Activated T-helper 1 cell treated with anti-CD3 and anti-CD28 coated beads, Interleukin-2, amount 50 U/mL, for 16 hours (primary cell): ENCODE measurements at places on chromosomes 5 and 9.

DNA sequence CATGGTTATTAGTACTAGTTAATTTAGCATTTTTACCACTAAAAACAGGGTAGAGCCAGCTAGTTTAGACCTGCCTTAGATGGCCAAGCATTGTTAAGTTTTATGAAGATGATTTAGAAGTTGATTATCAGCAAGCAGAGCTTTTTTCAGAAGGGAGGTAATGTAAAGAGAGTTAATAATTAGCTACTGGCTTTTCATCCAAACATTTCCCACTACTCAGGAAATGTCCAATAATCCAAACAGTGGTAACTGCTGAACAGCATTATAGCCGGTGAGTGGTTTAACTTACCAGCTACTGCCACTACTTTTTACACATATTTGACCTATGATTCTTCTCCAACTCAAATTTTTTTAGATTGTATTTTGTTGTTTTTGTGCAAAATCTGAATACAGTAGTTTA lies 1.7 kb downstream of the ITGA1 start:
- DNase-seq = no peak

DNA sequence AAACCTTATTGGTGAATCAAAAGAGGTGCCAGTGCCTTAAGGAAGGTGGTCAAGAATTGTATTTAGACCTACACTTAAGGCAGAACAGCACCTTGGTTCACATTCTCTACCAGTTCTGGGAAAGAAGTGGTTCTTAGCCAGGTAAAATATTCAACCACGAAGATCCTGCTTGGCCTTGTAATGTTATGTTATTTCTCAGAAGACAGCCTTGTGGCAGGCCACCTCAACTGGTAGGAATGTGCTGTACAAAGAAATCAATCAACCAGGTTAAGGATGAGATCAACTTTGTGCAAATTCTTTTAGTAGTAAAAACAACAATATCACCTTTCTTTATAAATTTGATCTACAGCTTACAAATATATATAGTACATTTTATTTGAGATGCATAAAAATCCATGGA lies 246.8 kb downstream of the ARRDC3 start:
- DNase-seq = no peak

DNA sequence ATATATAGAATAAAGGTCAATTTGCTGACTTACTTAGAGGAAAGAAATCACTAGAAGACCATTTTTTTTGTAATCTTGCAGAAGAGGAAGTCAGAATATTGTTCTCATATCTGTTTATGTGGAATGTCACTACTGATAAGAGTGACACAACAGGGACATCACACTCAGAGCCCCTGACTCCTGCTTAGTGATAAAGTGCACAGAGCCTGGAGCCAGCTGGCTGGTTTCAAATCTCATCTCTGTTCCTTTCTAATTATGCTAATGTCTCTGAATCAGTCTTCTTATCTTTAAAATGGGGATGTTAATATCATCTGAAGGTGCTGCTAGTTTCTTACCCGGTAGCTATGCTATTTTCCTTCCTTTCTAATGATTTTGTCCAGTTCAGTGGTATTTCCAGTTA lies 58.6 kb upstream of the LIFR start:
- DNase-seq = no peak

DNA sequence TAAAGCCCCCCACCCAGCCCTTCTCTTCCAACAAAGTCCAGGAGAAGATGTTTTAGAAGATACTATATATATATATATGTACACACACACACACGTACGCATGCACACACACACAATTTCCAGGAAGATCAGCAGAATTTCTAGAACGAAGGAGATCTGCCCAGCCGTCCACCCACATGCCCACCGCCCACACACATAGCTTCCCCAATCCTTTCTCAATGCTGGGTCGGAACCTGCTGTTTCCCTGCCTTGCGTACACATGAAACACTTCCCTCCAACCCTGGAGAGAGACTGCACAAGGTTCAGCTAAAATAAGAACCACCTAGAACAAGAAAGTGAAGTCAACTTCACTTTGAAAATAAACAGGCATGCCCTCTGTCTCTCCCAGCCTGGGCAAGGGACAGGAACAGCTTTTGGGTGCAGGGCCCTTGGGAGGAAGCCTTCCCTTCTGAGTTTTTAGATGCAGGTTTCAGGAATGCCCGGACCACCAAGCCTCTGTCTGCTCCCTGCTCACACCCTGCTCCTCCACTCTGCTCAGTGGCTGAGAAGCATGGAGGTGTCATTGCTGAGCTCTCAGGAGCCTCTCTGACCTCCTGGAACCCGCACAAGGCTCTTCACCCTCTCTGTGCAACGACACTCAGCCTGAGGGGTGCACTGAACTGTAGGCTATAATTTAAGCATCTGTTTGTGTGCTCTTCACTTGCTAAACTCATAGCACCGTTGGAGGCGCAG lies 149.4 kb downstream of the C5orf15 start:
- no peak for DNase-seq

DNA sequence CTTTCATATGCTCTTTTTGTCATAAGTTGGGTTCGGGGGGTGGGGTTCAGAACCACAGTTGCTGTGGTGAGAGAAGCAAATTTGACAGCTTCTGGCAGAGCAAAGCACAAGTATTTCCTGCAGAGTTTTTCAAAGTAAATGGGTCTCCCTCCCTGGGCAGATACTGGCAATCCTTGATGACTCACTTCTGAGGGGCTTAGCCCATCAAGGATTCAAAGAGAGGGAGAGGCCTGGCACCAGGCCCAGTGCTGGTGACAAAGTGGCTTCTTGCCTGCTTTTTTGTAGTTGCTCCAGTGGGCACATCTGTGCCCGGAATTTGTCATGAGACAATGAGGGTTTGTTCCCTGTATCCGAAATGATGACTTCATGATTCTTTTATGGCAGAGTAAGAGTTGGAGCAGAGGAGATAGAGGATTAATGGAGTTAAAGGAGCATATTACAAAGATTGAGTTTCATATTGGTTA lies 46.6 kb upstream of the TNC start:
- DNase-seq = no peak

DNA sequence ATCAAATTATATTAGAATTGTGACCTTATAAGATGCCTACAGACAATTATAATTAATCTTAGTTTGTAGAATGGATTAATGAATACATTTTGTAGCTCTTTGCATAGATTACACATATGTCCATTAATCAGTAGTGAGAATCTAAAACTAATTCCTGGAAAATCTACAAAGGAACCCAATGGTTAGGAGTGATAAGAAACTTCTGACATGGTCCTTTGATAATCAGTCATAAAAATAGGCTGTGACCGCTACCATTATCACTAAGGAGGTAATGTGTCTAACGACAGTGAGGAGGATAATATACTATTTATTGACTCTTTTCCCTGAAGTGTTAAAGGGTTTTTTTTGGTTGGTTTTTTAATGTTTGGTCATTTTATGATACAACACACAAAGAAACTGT lies 46.6 kb downstream of the BNC2 start:
- no peak for DNase-seq

DNA sequence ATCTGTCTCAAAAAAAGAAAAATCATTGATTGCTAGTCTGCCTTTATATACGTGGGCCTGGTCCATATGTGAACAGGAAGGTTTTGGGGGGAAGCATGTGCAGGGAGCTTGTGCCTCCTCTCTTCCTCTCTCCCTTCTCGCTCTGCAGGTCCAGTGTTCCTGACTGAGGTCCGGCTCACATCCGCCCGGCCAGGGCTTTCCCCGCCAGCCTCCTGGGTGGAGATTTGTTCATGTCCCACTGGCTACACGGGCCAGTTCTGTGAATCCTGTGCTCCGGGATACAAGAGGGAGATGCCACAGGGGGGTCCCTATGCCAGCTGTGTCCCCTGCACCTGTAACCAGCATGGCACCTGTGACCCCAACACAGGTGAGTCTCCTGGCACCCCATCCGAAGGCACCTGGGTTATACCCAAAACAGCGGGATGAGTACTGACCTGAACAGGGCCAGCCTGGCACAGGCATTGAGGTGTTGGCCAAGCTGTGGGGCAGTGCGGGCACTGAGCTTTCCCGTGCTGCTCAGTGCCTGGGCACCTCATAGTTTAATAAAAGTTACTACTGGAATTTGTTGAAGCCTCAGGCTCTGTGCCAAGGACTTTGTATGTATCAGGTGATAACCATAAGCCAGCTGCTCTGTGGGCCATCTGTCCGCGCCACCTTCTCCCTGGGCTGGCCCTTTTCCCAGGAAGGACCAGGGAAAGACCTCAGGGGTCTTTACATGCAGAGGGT lies 39.4 kb upstream of the AIF1L start:
- DNase-seq = no peak

- DNase-seq = no peak
These were observed 55.2 kb upstream of the AFAP1L1 start for GRCh38 chr5:149216496-149216895.

DNA sequence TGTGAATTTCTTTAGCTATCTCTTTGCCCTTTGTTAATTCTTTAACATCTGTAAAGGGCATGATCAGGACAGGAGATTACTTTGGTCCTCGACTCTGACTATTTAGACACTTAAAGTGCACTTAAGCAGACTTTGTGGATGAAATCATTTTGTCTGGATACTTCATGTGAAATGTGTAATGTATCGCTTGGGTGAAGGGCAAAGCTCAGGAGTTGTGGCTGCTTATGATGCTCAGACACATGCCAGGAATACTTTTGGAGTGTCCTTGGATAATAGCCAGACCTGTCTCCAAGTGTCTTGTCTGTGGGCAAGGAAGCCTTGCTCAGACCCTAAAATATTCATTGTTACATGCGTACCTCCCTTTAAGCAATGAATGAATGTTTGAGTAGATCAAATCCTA lies 87.8 kb downstream of the RAI14 start:
- DNase-seq = no peak

GRCh38 chr9:32581512-32582143 lies 8.7 kb upstream of the NDUFB6 start:
- no peak for DNase-seq

DNA sequence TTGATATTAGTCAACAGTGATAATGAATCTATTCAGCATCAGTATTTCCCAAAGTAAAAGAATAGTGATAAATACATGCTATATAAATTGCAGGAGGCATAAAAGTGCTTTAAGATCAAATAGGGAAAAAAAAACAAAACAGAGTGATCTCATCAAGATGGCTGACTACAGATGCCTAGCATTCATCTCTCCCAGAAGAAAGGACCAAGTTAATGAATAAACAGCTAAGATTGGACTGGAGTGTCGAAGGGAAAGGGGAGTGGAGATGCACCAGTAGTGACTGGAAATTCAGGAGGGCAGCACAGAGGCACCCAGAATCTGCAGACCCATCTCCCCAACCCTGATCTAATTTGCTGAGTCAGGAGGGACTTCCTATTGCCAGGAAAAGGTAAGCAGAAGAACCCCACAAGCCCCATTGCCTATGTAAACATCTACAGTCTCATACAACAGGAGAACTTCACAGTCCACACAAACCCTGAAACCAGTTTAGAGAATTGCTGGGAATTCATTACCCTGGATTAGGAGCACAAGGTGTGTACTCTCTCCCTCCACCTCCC lies 699.4 kb downstream of the PTPRD start:
- DNase-seq = no peak

- no peak for DNase-seq
These were observed 25.3 kb upstream of the PPP1R2B start for GRCh38 chr5:156824800-156825199.

DNA sequence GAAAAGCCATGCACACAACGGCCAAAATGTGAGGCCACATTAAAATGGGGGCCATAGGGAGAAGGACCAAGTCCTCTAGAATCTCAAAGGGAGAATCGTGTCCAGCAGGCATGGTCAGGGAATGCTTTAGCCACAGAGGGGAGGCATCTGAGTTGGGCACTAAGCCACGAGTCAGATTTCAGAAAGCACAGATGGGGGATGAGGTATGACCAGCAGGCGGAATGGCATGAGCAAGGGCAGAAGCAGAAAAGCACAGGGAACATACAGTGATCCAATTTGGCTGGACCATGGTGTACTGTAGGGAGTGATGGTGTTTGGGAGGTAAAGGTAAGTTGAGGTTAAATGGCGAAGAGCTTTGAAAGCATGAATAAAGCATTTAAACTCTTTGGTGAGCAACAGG lies 214.6 kb downstream of the TLE1 start:
- no peak for DNase-seq

DNA sequence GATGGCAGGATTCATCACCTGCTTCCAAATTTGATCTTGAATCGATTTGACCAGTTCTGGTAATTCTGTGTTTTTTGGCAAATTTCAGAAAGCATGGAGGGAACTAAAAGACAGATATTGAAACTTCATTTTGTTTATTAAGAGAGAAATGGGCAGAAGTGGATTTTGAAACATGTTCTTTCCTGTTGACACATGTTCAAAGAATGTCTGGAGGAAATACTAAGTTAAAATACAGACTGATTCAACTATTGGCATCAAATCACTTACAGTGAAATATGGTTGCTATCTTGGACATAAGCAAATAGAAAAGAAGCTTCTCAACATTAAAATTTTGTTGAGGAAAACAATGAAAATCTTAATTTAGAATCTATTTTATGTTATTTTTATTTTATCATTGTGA lies 19.3 kb upstream of the GZMK start:
- DNase-seq = no peak

DNA sequence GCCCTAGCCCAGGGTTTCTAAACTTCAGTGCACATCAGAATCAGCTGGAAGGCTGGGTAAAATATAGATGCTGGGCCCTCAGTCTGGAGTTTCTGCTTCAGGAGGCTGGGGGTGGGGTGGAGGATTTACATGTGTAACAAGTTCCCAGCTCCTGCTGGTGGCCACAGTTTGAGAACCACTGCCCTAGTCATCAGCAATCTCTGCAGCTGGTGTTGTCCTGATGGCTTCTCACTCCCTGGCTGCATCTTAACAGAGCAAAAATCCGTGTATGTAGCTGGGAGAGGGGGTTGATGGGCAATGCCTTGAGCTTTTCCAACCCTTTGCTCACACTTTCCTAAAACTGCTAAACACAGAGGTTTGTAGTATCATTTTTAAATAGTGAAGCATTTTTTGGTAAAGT lies 186.0 kb upstream of the KLF9 start:
- no peak for DNase-seq

GRCh38 chr5:24606971-24607370 lies 37.8 kb downstream of the CDH10 start:
- DNase-seq = no peak

GRCh38 chr9:83636813-83637212 lies 13.9 kb downstream of the IDNK start:
- no peak for DNase-seq

GRCh38 chr9:75683591-75683990 lies 206.9 kb upstream of the PCSK5 start:
- no peak for DNase-seq

GRCh38 chr5:116626272-116626723 lies 51.7 kb upstream of the SEMA6A start:
- DNase-seq = no peak

GRCh38 chr5:149219584-149219983 lies 52.1 kb upstream of the AFAP1L1 start:
- DNase-seq = no peak
